ENCODE measurements at places on chromosomes 3 and 15. TPM values are rescaled to one million over a fixed set of nuclear protein-coding genes. Genes with fewer than 3 reads are reported as not detected.

DNA sequence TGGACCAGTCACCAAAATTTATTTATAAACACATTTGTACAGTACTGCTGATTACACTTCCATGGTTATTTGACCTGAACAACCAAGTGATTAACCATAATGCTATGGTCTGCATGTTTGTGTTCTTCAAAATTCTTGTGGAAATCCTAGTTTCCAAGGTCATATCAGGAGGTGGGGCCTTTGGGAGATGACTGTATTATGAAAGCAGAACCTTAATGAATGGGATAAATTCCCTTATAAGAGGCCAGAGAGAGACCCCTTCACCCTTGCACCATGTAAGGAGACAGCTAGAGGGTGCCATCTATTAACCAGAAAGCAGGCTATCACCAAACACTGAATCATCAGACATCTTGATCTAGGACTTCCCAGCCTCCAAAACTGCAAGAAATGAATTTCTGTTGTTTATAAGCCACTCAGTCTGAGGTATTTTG is 1.9 kb downstream of the SCAPER start:
- DNase-seq, result no peak
- no peaks in the 10 kb centered on the region for H3K27me3 ChIP-seq
- no peaks in the 10 kb centered on the region for H3K4me1 ChIP-seq
- H3K36me3 ChIP-seq, result peaks cover 13% of the 10 kb centered on the region

DNA sequence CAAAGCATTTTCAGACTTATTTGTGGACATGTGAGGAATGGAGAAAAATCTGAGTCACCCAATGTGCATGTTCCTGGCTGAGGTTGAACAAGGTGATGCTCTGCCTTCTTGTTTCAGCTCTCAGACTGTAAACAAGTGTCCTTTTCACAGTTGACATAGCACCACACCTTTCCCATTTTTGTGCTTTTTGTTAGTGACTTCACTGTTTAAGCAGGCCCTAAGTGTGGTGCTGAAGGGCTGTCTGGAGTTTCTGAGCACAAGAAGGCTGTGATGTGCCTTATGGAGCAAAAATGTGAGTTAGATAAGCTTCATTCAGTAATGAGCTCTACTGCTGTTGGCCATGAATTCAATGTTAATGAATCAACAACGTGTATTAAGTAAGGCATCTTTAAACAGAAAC is 20.4 kb downstream of the ABI3BP start:
- H3K4me3 ChIP-seq, result no peak overlapping the region
- H3K4me1 ChIP-seq, result no peaks in the 10 kb centered on the region
- H3K27ac ChIP-seq, result no peak overlapping the region
- H3K27me3 ChIP-seq, result no peaks in the 10 kb centered on the region

DNA sequence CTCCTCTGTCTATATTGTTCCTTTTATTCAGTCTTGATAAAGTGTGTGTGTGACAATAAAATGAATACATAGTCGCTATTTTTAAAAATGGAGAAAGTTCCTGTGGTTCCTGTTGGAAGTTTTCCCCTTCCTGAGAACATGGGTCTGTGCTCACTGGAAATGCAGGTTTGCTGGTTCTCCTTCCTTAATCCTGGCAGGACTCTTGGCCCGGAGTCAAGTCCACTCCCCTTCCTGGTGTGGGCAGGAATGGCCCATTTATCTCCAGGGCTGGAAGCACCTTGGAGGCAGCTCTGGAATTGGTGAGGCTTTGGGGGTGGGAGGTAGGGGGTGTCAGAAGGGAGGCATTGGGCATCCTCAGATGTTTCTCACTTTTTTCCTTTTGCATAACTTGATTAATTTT is 30.1 kb downstream of the FOXL2 start:
- no peaks in the 10 kb centered on the region for H3K36me3 ChIP-seq
- no peaks in the 10 kb centered on the region for H3K4me1 ChIP-seq
- peak overlapping the region; percentile 11 for H3K4me3 ChIP-seq
- no peak overlapping the region for H3K27ac ChIP-seq
- no peaks in the 10 kb centered on the region for H3K27me3 ChIP-seq

GRCh38 chr3:169256027-169256426 is 407.5 kb downstream of the MECOM start:
- no peak overlapping the region for H3K27ac ChIP-seq
- no peak for DNase-seq
- no peak overlapping the region for H3K4me3 ChIP-seq
- H3K27me3 ChIP-seq, result no peaks in the 10 kb centered on the region
- no peaks in the 10 kb centered on the region for H3K36me3 ChIP-seq

- no peaks in the 10 kb centered on the region for H3K27me3 ChIP-seq
- H3K27ac ChIP-seq, result no peak overlapping the region
- H3K4me1 ChIP-seq, result no peaks in the 10 kb centered on the region
- DNase-seq, result no peak
Observed at GRCh38 chr3:129619726-129620162, 13.3 kb upstream of the PLXND1 start.

DNA sequence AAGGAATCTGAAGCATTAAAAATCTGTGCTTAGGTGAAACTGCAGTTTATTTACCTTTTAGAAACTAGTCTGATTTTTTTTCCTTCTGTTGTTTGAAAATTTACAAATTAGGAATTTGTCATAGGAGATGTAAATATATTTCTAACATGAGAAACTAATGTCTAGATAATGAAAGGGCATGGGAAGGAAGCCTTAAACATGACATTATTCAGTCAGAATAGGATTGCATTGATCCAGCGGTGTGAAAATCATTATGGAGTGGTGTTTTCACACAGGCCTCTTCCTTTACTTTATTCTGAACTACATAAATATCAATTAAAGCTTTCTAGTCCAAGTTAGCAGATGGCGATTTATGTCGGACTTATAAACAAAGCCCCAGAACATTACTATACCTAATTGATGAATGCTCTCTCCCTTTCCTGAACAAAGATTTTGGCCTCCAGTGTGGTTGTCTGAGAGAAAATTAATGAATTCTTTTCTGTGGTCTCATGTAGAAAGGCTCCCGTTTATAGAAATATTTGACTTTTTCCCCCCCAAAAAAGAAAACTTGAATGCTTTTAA is 37.9 kb downstream of the FNDC3B start:
- H3K27me3 ChIP-seq, result no peaks in the 10 kb centered on the region
- peaks cover 3% of the 10 kb centered on the region for H3K4me1 ChIP-seq
- no peak overlapping the region for H3K4me3 ChIP-seq
- H3K27ac ChIP-seq, result no peak overlapping the region
- peaks cover 14% of the 10 kb centered on the region for H3K36me3 ChIP-seq
- DNase-seq, result no peak

DNA sequence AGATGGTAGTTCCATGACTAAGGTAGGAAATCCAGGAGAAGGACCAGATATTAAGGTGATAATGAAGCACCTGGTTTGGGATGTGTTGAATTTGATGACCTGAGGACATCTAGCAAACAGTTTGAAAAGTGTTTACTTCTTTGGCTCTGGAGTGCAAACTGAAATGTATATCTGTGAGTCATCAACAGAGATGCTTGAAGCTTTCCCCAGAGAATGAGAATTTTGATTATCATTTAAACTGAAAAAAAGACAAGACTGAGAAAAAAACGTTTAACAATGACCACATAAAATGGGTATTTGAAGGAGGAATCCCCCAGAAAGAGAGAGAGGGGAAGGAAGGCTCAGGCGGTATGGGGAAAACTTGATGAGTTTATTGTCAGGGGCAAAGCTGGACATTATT is 20.7 kb upstream of the GSK3B start:
- H3K27me3 ChIP-seq, result no peaks in the 10 kb centered on the region
- peaks cover 4% of the 10 kb centered on the region for H3K36me3 ChIP-seq
- no peak overlapping the region for H3K27ac ChIP-seq
- H3K4me1 ChIP-seq, result no peaks in the 10 kb centered on the region

GRCh38 chr3:94524102-94524919 is 461.4 kb downstream of the NSUN3 start:
- no peak overlapping the region for H3K27ac ChIP-seq
- DNase-seq, result peak; percentile 26
- no peaks in the 10 kb centered on the region for H3K27me3 ChIP-seq
- no peaks in the 10 kb centered on the region for H3K36me3 ChIP-seq
- H3K4me1 ChIP-seq, result no peaks in the 10 kb centered on the region

DNA sequence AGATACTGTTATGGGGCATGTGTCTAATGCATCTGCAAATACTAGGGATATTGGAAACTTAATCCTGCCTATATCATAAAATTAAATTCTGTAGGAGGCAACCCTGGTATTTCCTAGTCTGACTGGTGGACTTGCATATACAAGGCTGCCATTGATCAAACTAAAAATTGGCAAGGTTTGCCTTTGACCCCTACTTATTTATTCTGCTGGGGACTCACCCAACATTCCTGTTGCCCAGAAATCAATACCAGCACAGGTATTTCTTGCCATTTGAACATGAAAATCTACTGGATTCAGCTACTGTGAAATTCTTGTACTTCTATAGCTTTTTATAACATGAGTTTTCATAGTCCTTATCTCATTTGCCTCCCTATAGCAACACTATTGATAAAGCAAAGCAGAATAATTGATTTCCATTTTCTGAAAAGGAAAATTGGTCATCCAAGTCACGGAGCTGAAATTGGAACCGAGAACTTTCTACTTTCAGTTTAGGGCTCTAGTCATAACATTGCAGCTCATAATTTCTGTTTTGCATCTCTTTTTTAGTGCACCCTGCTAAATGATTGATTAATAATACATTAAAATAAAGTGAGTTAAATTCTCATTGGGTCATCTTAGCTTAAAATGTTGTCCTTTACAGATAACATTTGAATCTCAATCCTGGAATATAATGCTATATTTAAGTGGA is 365.2 kb downstream of the MFSD1 start:
- H3K27me3 ChIP-seq, result no peaks in the 10 kb centered on the region
- no peaks in the 10 kb centered on the region for H3K36me3 ChIP-seq
- no peak for DNase-seq
- H3K4me1 ChIP-seq, result no peaks in the 10 kb centered on the region

- H3K4me1 ChIP-seq, result no peaks in the 10 kb centered on the region
- H3K27me3 ChIP-seq, result no peaks in the 10 kb centered on the region
- no peak for DNase-seq
- H3K36me3 ChIP-seq, result no peaks in the 10 kb centered on the region
- no peak overlapping the region for H3K4me3 ChIP-seq
Observed at GRCh38 chr15:52622791-52623190, 54.0 kb upstream of the ARPP19 start.

DNA sequence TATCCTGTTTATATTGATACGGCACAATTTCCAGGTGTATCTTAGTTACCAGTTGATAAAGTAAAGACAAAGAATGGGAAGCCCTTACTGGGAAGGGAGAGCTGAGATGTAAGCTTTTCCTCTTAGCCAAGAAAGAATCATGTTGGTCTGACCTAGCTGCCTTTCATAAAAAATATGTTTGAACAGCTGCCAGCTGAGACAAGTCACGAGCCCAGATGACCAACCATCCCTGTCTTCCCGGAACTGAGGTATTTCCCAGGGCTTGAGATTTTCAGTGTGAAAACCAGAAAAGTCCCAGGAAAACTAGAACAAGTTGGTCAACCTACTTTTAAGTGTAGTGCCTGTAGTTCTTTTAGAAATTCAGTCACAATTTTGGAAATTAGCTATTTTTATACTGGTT is 3.6 kb upstream of the MYH15 start:
- H3K4me3 ChIP-seq, result no peak overlapping the region
- H3K36me3 ChIP-seq, result no peaks in the 10 kb centered on the region
- DNase-seq, result no peak
- no peaks in the 10 kb centered on the region for H3K4me1 ChIP-seq
- no peaks in the 10 kb centered on the region for H3K27me3 ChIP-seq
- H3K27ac ChIP-seq, result no peak overlapping the region

- peaks cover 20% of the 10 kb centered on the region for H3K4me1 ChIP-seq
- H3K27me3 ChIP-seq, result no peaks in the 10 kb centered on the region
- no peaks in the 10 kb centered on the region for H3K36me3 ChIP-seq
- no peak overlapping the region for H3K27ac ChIP-seq
- no peak overlapping the region for H3K4me3 ChIP-seq
Observed at GRCh38 chr3:182143903-182144302, 432.2 kb downstream of the SOX2 start.

- no peaks in the 10 kb centered on the region for H3K27me3 ChIP-seq
- peaks cover 4% of the 10 kb centered on the region for H3K4me1 ChIP-seq
- no peak overlapping the region for H3K4me3 ChIP-seq
- H3K36me3 ChIP-seq, result peaks cover 6% of the 10 kb centered on the region
Observed at GRCh38 chr3:194865061-194865460, 179.4 kb downstream of the FAM43A start.

- H3K27ac ChIP-seq, result no peak overlapping the region
- no peaks in the 10 kb centered on the region for H3K36me3 ChIP-seq
- no peaks in the 10 kb centered on the region for H3K4me1 ChIP-seq
- DNase-seq, result no peak
- no peak overlapping the region for H3K4me3 ChIP-seq
Observed at GRCh38 chr3:102162251-102162650, 272.6 kb upstream of the ZPLD1 start.

- H3K4me1 ChIP-seq, result peaks cover 15% of the 10 kb centered on the region
- no peak for DNase-seq
Observed at GRCh38 chr3:187522293-187522692, 147.9 kb downstream of the SST start.

- no peak overlapping the region for H3K27ac ChIP-seq
- no peak for DNase-seq
- H3K4me1 ChIP-seq, result no peaks in the 10 kb centered on the region
- no peaks in the 10 kb centered on the region for H3K27me3 ChIP-seq
- H3K36me3 ChIP-seq, result no peaks in the 10 kb centered on the region
Observed at GRCh38 chr3:21783839-21784238, 32.8 kb upstream of the ZNF385D start.

The BNIP2 gene
- total RNA-seq, result 43.0 TPM

The ILDR1 gene
- 0.68 TPM for total RNA-seq

The ATP13A5 gene
- not detected for total RNA-seq

The COL6A5 gene
- 0.04 TPM for total RNA-seq

The SNTN gene
- total RNA-seq, result not detected

The OR5K2 gene
- total RNA-seq, result not detected

The SOX14 gene
- 0.57 TPM for total RNA-seq

The GRM7 gene
- total RNA-seq, result 0.28 TPM

The CTXN2 gene
- total RNA-seq, result 0.11 TPM

The LRRN1 gene
- 269 TPM for total RNA-seq

All from H9 (cell line).